ENCODE measurements at places on chromosomes 7 and 10.

DNA sequence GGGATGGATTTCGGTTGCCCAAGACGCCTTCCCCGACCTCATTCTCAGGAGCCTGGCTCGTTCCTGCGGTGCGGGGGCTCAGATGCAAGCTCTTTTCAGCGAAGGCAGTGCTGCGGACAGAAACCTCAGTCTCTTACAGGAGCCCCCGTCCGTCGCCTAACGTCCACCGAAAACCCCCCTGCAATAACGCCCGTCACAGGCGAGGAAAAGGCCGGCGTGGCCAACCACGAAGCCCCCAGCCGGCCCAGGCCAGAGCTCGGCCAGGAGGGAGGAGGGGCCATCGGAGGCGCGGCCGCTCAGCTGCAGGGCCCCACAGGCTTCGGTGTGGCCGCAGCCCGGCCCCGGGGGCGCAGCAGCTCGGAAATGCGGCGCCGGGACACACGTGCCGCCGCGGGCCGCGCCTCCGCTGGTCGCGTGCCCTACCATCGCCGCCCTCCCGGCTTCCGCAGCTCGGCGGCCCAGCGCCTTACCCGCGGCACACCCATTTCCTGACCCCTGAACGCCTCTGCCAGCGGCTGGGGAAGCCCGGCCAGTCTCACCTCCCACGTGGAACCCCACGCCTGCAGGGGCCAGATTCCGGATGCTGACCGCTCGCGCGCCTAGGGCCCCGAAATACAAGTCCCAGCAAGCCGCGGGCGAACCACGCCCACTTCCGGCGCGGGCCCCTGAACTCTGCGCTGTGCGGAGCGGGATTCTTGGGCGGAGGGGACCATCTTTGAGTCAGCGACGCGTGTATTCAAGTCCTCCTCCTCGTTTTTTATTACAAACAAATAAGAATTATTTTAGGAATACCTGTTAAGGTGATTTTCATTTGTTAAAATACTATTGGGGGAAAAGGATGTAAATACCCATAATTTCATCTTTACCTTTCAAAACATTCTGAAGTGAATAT, at the start of gene ZNF239:
ZNF239 (minus strand) TSS at position 616 of the 892 bp plus-strand sequence. CDS start 16,537 bp downstream, outside the sequence.
- DNase-seq: no peak

DNA sequence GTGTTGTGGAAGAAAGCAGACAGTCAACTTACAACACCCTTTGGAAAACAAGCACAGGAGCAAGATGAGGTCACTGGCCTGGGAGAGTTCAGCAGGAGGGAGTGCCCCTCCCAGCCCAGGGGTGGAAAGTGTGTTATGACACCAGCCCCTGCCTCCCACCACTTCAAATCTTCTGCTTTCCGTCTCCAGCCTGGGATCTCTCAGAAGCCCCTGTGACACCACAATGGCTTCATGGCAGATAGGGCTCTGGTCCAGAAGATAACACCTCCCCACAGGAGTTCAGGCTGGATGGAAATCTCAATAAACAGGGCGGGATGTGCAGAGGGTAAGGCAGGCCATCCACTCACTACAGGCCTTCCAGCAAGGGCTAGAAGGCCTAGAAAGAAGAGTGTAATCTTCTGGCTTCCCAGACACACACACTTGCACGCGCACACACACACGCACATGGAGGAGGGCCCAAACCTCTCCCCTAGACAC, 48.7 kb upstream of the ZMIZ1 start:
- no peak for DNase-seq

- DNase-seq: no peak
These were observed 232.3 kb downstream of the CUX1 start for GRCh38 chr7:102049765-102050164.

DNA sequence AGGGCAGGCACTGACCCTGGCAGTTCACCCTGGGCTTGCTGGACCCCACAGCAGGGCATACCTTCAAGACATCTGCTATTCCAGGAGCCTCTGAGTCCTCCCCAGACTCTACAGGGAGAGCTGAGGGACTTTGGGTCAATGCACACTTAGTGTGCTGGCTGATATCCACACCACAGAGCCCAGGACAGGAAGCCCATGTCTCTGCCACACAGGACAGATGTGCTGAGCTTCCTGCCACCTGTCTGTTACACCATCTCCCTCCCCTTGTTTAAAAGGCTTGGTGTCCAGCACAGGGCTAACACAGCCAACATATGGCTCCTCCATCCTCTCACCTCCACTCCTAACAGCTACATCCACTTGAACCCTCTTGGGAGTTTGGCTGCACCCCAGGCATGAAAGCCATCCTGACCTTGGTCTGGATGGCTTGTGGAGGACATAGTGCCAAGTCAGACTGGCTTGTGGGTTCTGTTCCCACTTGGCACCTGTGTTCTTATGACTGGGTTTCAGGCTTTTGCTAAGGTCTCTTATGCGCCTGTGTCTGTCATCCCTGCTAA, 529.8 kb downstream of the GALNT17 start:
- DNase-seq: no peak

GRCh38 chr7:155009570-155010157, 6.7 kb upstream of the PAXIP1 start:
- no peak for DNase-seq

DNA sequence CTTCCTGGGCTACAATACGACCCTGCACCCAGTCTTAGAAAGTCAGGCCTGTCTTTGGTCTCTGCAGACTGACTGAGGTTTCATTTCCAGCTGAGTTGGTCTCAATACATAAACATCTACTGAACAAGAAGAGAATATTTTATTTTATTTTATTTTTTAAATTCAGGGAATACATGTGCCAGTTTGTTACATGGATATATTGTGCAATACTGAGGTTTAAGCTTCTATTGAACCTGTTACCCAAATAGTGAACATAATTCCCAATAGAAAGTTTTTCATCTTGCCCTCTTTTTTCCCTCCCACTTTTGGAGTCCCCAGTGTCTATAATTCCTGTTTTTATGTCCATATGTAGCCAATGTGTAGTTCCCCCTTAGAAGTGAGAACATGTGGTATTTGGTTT, 10.7 kb downstream of the FZD8 start:
- no peak for DNase-seq

GRCh38 chr10:32981760-32982159, 23.7 kb upstream of the ITGB1 start:
- no peak for DNase-seq

DNA sequence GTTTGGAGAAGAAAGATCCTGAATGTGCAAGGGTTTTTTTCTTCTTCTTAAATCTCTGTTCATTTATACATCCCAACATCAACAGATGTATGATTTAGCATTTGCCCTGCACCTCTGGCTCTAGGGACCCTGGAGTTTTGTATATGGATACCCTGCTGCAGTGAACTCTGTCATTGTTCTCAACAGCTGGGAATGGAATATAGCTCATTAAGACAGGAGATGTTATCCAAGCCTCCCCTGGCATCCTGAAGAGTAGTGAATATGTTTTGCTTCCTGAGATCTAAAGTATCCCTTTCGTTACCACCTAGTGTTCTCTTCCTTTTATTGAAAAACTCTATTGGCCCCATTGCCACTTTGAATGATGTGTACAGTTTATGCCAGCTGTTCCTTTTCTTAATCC, 275.9 kb downstream of the EXOC4 start:
- no peak for DNase-seq

GRCh38 chr10:99337311-99337811, 8.2 kb downstream of the CNNM1 start:
- no peak for DNase-seq

DNA sequence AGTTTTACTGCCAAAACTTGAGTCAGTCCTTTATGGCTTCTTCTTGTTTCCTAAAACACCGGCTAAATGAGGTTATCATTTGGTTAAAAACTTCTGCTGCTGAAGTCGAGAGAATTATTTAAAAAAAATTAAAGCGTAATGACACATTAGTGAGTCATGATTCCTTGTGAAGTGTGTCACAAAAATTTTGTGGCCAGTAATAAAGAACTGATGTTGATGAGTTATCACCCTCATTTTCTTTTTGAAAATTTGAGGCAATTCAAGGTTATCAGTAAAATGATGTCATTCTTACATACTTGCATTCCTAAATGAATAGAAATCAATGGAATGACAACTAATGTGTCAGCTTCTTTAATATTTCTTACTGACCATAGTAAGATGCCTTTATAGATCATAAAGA, 427.4 kb downstream of the SORCS3 start:
- no peak for DNase-seq

DNA sequence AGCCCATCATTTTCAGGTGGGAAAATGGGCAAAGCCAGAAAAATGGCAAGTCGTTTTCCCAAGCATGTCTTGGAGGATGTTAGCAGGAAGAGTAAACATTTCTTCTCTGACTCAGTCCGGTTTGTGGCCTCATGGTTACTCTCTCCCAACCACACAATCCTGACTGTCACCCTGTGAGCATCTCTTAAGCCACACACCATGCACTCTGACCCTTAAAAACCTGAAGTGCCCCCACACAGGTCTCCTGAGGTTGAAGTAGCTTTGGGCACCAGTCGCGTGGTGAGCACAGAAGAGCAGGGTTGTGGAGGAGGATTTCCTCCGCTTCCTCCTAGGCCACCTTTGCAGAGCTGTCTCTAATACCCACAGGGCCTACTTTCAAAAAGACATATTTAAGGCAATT, 387.3 kb upstream of the NPVF start:
- no peak for DNase-seq
